ENCODE measurements at places on chromosomes 2 and 18.

GRCh38 chr2:228599297-228599696 lies 417.8 kb upstream of the SPHKAP start:
- no peak for DNase-seq

DNA sequence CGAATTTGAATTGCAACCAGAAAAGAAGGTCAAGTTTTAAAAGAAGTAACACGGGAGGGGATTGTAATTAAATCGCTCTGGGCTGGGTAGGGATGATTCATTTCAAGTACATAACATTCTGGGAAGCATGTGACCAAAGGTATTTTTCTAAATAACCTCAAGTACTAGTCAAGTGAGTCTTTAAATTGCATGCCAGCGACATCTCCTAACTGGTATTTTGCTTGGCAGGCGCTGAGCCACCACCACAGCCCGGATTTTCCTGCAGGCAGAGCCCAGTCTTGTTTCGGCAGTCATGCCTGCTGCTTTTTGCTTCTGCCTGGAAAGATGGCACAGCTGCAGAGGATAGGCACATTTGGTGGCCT lies 33.7 kb upstream of the NPAS2 start:
- DNase-seq, result peak; percentile 8

DNA sequence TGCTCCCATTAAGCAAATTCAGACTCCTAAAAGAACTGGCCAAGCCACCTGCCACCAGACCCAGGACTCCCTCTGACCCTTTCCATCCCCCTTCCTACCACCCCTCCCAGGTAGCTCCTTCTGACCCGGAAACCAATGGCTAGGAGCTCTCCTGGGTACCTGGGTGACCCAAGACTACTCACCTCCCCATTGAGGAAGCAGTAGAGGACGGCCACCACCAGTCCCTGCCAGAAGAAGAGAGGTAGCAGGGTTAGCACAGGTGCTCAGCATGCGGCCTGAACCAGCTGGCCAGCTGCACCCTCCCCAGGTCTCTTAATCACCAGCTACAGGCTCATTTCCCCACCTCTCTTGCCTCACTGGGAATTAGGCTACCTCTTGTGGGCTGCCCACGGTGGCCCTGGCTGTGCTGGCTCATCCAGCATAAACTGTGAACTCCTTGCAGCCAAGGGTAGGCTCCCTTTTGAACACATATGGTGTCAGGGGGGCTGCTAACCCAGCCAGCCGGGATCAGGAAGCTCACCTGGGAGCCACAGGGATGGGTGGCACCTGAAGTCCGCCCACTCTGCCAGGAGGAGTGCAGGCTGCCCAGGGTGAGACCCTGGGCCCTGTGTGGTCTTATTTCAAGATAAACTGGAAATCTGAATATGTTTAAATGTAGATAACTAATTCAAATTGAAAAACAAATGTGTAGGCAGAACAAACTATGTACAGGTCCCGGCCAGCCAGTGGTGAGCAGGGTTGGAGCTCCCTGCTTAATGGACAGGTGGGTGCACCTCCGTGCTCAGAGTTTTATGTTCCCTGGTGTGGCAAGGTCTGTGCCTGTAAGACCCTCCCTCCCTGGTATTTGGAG lies 9.9 kb downstream of the TMEM37 start:
- no peak for DNase-seq

DNA sequence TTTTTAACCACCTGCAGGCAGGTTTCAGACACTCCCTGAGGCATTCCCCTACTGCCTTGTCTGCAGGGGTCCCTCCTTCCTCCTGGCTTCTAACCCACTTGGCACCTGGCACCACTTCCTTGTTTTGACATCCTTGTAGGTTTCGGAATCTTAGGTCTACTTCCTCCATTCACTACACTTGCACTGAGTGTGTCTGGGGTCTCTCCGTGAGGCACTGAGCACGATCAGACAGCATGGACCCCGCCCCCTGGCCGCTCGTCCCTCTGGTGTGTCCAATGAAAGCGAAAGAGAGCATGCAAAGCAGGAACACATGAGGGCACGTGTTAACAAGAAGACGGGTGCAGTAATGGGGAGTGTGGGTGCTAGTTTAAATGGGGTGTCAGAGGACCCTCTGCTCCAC lies 63.8 kb downstream of the HAUS1 start:
- no peak for DNase-seq

DNA sequence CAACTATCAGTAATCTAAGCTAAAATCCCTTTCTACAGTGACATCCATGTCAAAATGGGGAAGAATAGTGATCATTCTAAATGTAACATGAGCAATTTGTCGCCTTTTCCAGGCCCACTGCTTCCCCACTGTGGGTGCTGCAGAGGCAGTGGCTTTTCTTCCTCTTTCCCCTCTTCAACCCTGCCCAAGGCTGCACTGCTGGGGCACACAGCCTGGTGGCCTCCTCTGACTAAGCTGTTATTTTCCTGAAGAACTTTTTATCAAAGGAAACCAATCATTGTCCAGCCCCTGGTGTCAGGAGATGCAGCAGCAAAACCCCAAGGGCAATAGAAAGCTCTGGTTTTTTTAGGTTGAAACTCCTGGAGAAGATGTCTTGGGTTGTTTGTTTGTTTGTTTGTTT lies 117.6 kb upstream of the KLF7 start:
- no peak for DNase-seq

GRCh38 chr2:152562198-152562884 lies 154.9 kb downstream of the PRPF40A start:
- DNase-seq, result no peak

DNA sequence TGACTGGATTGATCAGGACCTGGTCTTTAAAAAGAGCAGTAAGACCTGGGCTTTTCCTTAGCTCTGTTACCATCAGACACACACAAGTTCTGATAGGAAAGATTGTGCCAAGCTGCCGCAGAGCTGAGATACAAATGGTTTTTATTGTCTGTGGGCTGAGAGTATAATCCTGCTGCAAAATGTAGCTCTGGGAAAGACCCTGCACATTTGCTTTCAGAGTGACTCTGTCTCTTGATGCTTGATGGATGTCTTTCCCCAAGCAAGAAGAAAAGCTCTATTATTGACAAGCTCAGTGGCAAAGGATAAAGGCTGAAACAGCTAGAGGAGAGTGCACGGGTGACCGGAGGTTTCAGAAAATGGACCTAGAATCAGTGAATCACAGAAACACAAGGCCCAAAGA lies 95.3 kb upstream of the PARD3B start:
- DNase-seq, result no peak

- DNase-seq, result no peak
Measured at GRCh38 chr18:25019931-25020330, 332.0 kb downstream of the ZNF521 start.

DNA sequence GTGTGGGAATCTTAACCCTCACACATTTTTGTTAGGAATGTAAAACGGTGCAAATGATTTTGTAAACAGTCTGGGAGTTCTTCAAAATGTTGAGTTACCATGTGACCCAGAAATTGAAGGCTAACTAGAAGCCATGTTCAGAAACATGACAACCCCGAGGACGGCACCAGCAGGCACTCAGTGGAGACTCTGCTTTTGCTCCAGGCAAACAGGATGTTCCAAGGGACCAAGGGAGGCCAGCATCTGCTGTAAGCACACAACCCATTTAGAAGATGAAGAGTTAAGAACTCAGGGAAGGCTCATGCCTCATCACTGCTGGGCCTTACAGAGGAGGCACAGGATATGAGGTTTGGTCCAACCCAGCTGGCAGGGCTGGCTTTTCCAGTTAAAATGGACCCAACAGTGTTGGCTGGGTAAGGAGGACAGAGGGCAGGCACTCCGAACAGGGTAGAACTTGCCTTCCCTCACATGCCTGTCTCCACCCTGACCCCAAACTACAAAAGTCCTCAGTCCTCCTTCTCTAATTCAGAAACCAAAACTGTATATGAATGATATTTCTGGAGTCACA lies 23.6 kb downstream of the PARD6G start:
- DNase-seq, result no peak

GRCh38 chr2:212242724-212243123 lies 295.9 kb downstream of the ERBB4 start:
- DNase-seq, result no peak

GRCh38 chr2:233813236-233814055 lies 35.3 kb downstream of the MROH2A start:
- DNase-seq, result no peak

DNA sequence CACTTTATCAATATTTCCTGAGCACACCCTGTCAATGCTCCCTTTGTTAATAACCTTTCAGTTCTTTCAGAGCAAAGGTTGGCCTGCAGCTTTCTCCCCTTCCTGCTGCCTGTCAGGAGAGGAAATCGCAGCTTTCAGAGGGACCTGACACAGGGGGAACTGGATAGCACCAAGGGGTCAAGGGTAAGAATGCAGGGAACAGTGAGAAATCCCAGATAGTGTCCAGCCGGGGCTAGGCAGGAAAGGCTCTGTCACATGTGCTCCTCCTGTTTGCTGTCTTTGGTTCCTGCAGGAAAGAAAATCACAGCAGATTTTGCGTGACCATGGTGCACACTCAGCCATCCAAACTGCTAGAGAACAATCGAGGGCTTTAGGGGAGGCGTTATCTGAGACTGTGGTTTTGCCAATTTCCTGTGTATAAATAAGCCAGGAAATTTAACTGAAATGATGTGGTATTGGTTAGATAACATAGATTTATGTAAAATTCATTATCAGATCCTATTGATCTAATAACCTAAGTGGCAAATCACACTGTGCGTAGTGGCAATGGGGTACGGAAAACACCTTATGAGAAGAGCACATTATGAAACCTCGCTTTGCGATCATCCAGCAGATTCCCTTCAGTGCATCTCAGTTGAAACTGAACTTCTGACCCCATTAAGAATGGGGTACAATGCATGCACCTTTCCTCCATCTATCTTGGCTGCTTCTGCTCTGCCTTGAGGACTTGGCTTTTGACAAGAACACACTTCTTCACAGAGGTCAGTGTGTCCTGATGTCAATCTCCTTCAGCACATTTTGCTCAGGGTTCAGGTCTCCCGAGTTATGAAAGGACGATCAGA lies 178.0 kb downstream of the ICOS start:
- DNase-seq, result no peak

DNA sequence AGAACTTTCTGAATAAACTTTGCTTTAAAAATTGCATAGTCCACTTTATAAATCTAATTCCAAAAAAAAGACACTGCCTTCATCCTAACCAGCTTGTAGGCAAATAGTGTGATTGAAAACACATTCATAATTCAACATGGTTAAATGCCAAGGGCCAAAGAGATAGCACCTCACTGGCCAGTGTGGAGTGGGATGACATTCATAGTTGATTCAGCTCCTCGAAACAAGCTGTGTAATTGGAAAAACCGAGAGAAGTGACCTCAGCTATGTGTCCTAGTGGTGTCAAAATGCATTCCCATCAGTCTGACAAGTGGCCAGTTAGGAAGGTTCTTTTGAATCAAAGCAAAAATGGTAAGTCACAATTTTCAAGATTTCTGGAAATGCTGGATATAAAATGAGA lies 1068.5 kb upstream of the CELF4 start:
- DNase-seq, result no peak

All from NCI-H345 (cell line).